ENCODE measurements at places on chromosomes 11 and 22. TPM values are rescaled to one million over a fixed set of nuclear protein-coding genes. Genes with fewer than 3 reads are reported as not detected.

Gene CCDC87
- 0.38 TPM for total RNA-seq

Gene TRMT112
- total RNA-seq, result 55.3 TPM

DNA sequence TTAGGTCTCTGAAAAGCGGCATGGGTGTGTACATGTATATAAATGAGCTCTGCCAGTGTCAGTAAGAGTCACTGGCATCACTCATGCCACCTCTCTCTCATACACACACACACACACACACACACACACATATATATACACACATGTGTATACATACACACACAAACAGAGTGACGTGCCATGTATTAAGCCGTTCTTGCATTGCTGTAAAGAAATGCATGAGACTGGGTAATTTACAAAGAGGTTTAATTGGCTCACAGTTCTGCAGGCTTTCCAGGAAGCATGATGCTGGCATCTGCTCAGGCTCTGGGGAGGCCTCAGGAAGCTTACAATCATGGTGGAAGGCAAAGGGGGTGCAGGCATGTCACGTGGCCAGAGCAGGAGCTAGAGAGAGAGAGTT is 105.6 kb upstream of the NNMT start:
- no peak overlapping the region for H3K27ac ChIP-seq
- DNase-seq, result no peak

DNA sequence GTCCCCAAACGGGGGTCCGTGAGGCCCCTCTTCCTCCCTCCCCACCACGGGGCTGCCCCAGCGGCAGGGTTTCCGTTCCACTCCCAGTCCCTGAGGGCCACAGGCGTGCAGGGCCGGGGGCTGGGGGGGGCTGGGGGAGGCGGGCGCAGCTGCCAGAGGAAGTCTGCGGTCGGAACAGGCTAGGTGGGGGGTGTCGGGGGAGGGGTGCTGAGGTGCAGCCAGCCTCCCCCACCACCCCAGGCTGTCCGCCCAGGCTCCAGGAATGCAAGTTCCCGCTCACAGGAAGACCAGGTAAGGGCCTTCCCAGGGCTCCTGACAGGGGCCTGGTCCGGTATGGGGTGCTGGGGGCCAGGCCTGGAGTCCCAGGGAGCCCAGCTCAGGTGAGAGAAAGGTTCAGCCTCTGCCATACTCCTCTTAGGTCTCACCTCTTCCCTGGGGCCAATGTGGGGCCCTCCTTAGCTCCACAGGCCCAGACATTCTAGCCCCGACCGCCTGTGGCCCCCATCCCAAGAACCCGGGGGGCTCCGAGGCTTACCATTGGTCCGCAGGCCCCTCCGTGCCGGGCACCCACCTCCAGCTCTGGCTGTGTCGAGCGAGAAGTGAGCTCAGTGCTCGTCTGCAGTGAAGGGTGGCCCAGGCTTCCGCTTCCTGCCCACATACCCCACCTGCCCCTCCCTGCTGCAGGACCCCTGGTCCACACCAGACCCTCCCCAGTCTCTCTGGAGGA is at the start of gene PTPRCAP:
PTPRCAP (minus strand) TSS at position 601 of the 727 bp plus-strand sequence; CDS start at position 538, 63 bp downstream.
- no peaks in the 10 kb centered on the region for H3K4me1 ChIP-seq
- H3K27ac ChIP-seq, result peak within 1 kb of the TSS; percentile 99
- H3K36me3 ChIP-seq, result no peaks in the 10 kb centered on the region
- peak within 1 kb of the TSS; percentile 81 for H3K4me3 ChIP-seq
- H3K27me3 ChIP-seq, result no peaks in the 10 kb centered on the region

GRCh38 chr22:43424666-43425630 is 13.1 kb downstream of the MPPED1 start:
- H3K36me3 ChIP-seq, result no peaks in the 10 kb centered on the region
- no peak for DNase-seq
- H3K4me1 ChIP-seq, result no peaks in the 10 kb centered on the region

Gene RRP8
- 18.1 TPM for total RNA-seq

Gene BLID
- not detected for total RNA-seq

GRCh38 chr11:440065-441042 is 1.5 kb downstream of the ANO9 start:
- DNase-seq, result no peak
- no peaks in the 10 kb centered on the region for H3K27me3 ChIP-seq
- H3K4me3 ChIP-seq, result peak overlapping the region; percentile 77
- H3K4me1 ChIP-seq, result peaks cover 43% of the 10 kb centered on the region

Gene SAA1
- total RNA-seq, result not detected

Gene TMEM126A
- total RNA-seq, result 10.3 TPM

Gene SAA2
- total RNA-seq, result 3.9 TPM

Gene FADS1
- 9.9 TPM for total RNA-seq

- no peak overlapping the region for H3K4me3 ChIP-seq
- no peak overlapping the region for H3K27ac ChIP-seq
- DNase-seq, result no peak
- no peaks in the 10 kb centered on the region for H3K27me3 ChIP-seq
Measured at GRCh38 chr11:72524711-72525110, 90.4 kb upstream of the CLPB start.

Gene B4GALNT4
- 12.5 TPM for total RNA-seq

- no peak overlapping the region for H3K4me3 ChIP-seq
- no peaks in the 10 kb centered on the region for H3K36me3 ChIP-seq
- no peaks in the 10 kb centered on the region for H3K4me1 ChIP-seq
- DNase-seq, result no peak
- H3K27me3 ChIP-seq, result no peaks in the 10 kb centered on the region
Measured at GRCh38 chr11:125256541-125257189, 92.1 kb downstream of the PKNOX2 start.

DNA sequence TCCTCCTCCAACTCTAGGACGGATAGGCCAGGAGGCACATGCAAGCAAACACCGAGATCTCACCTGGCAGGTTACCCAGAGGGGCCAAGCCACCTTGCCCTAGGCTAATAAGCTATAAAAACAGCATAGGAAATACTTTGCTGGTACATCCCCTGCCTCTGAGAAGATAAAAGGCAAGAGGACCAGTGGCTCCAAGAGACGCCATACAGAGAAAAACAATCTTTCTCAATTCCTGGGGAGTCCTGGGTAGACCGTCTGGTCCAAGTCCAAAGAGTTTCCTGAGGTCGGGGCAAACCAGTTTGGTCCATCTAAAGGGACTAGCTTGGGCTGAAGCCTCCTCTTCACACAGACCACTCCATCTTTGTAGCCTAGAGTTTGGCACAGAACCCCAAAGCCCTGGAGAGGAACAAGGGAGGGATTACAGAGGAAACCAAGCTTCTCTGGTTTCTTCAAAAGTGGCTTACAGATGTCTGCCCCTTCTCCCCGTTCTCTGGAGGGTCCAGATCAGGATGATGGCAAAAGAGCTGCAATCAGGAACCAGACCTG is 40.4 kb downstream of the NUMA1 start:
- peak; percentile 49 for DNase-seq
- no peaks in the 10 kb centered on the region for H3K4me1 ChIP-seq
- no peaks in the 10 kb centered on the region for H3K36me3 ChIP-seq
- no peaks in the 10 kb centered on the region for H3K27me3 ChIP-seq
- H3K4me3 ChIP-seq, result peak overlapping the region; percentile 41

DNA sequence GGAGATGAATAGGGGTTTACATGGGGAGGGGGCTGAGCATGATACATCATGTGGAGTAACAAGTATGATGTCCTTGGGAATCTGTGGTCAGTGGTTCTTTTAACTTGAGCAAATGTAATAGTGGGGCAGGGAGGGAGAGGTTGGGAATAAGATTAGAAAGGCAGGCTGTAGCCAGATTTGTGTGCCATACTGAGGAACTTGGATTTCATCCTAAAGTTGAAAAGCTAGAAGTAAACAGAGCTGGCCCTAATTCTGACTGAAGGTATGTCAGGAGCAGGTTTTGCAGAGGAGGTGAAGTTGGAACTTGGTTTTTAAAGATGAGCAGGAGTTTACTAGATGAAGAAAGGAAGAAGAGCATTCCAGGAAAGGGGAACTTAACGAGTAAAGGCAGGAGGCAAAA is 108.3 kb upstream of the RRM1 start:
- H3K36me3 ChIP-seq, result no peaks in the 10 kb centered on the region
- H3K27me3 ChIP-seq, result no peaks in the 10 kb centered on the region
- H3K4me3 ChIP-seq, result no peak overlapping the region
- DNase-seq, result no peak

Gene APOA4
- total RNA-seq, result 107 TPM

Gene CHRDL2
- not detected for total RNA-seq

DNA sequence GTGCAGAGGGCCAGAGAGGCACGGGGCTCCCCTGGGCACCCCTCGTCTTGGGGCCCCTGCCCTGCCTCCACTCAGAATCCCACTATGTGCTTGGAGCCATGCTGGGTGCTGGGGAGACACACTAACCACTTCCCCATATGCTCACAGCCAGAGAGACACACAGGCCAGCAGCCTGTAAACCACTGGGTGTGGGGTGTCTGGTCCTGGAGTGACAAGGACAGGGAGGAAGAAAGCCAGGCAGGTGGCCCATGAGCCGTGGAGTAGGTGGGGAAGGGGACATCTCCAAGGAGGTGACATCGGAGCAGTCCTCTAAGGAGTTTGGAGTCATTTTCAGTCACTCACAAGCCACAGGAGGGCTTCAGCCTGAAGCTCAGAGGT is 58.9 kb downstream of the CDKN1C start:
- no peaks in the 10 kb centered on the region for H3K36me3 ChIP-seq
- DNase-seq, result no peak
- no peaks in the 10 kb centered on the region for H3K4me1 ChIP-seq

- H3K4me1 ChIP-seq, result no peaks in the 10 kb centered on the region
- no peak for DNase-seq
- no peaks in the 10 kb centered on the region for H3K27me3 ChIP-seq
- no peak overlapping the region for H3K4me3 ChIP-seq
- H3K27ac ChIP-seq, result no peak overlapping the region
- H3K36me3 ChIP-seq, result no peaks in the 10 kb centered on the region
Measured at GRCh38 chr11:58927393-58928106, 11.7 kb upstream of the GLYATL1 start.

Gene TMEM132A
- total RNA-seq, result 28.9 TPM

- no peaks in the 10 kb centered on the region for H3K27me3 ChIP-seq
- H3K4me3 ChIP-seq, result no peak overlapping the region
- H3K27ac ChIP-seq, result no peak overlapping the region
- no peak for DNase-seq
- H3K4me1 ChIP-seq, result peaks cover 6% of the 10 kb centered on the region
- H3K36me3 ChIP-seq, result no peaks in the 10 kb centered on the region
Measured at GRCh38 chr11:77440678-77441077, 33.2 kb downstream of the PAK1 start.

DNA sequence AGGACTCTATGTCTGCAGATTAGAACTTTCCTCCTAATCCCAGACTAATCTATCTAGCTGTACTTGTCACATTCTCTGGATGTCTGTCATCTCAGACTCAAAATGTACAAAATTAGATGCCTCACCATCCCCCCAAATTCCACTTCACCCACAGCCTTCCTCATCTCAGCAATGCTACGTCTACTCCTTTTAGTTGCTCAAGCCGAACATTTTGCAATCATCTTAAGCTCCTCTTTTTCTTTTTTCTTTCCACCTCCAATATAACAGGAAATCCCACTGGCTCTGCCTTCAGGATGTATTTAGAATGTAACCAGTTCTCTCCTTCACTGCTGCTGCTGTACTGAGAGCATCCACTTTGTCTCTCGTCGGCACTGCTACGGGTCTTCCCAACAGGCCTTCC is 1091.8 kb downstream of the TBC1D22A start:
- no peaks in the 10 kb centered on the region for H3K36me3 ChIP-seq
- no peaks in the 10 kb centered on the region for H3K4me1 ChIP-seq
- no peak overlapping the region for H3K4me3 ChIP-seq
- DNase-seq, result no peak
- H3K27ac ChIP-seq, result no peak overlapping the region
- no peaks in the 10 kb centered on the region for H3K27me3 ChIP-seq

Gene PRRG4
- total RNA-seq, result 3.3 TPM

DNA sequence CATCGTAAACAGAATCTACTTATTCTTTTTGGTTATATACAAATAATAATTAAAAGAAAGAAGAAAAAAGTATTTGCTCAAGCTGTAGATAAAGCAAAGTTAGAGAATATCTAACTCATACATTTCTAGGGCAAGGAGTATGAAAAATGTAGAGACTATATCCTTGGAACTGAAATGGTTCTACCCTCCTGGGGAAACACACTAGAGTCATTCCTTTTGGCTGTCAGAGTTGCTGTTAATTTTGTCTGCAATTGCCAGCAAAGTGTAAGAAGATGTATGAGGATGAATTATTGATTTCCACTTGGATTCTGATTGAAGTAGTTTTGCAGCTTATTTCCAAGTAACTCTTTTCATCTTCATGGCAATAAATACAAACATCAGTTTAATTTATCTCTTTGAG is 69.1 kb downstream of the SLC17A6 start:
- H3K4me3 ChIP-seq, result no peak overlapping the region
- no peaks in the 10 kb centered on the region for H3K4me1 ChIP-seq
- no peak overlapping the region for H3K27ac ChIP-seq
- no peak for DNase-seq
- H3K36me3 ChIP-seq, result no peaks in the 10 kb centered on the region

- no peaks in the 10 kb centered on the region for H3K36me3 ChIP-seq
- H3K27me3 ChIP-seq, result no peaks in the 10 kb centered on the region
- H3K4me1 ChIP-seq, result peaks cover 3% of the 10 kb centered on the region
- no peak overlapping the region for H3K4me3 ChIP-seq
Measured at GRCh38 chr11:65791719-65792213, 4.9 kb downstream of the OVOL1 start.

DNA sequence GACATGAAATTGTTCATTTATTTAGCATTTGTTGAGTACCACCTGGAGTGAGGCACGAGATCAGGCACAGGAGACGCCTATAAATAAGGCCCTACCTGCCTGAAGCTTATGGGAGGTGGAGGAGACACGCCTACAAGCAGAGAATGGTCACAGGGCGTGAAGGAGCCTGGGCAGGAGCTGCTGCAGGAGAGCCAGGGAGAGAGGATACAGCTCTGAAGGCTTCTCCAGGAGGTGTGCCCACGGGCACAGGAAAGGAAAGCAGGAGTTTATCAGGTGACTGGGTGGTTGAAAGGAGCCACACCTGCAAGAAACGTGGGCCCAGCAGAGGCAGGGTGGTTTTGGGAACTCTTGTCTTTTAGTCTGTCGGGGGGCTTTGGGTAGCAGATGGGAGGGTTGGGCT is 70.3 kb downstream of the BMAL1 start:
- no peaks in the 10 kb centered on the region for H3K27me3 ChIP-seq
- no peak for DNase-seq

- H3K4me1 ChIP-seq, result no peaks in the 10 kb centered on the region
- no peaks in the 10 kb centered on the region for H3K27me3 ChIP-seq
- peak overlapping the region; percentile 49 for H3K27ac ChIP-seq
- peak overlapping the region; percentile 37 for H3K4me3 ChIP-seq
- DNase-seq, result peak; percentile 93
Measured at GRCh38 chr22:35627267-35628041, 10.3 kb upstream of the MB start.
